CD4-positive, alpha-beta T cell treated with Interferon gamma for 1 hour (primary cell): ENCODE measurements at places on chromosomes 2 and 18.

DNA sequence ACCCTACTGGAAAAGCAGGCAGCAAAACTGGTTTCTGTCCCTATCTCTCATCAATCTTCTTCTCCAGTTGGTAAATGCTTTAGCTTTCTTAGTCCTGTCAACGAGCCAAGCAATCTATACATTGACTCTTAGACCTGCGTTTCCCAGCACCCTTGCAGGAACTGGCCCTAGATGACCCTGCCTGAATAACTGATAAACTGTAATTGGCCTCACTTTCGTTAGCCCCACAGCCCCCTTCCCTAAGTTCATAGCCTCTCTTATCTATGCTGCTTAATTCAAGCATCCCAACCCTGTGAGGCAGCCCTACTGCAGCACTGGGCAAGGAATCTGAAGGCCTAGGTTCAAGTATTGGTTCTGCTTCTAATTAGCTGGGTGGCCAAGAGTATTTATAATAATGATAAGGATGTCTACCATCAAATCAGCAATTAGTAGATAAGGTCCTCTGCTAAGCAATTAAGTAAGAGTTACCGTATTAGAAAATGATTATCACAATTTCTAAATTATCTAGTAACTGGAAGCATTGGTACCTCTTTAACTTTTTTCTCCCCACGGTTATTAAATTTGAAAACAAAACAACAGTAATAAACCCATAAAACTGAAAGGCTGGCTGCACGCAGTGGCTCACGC lies 86.4 kb upstream of the RMDN2 start:
- DNase-seq = no peak

- no peak for DNase-seq
Observed at GRCh38 chr2:233689501-233689900, 3.2 kb upstream of the UGT1A6 start.

DNA sequence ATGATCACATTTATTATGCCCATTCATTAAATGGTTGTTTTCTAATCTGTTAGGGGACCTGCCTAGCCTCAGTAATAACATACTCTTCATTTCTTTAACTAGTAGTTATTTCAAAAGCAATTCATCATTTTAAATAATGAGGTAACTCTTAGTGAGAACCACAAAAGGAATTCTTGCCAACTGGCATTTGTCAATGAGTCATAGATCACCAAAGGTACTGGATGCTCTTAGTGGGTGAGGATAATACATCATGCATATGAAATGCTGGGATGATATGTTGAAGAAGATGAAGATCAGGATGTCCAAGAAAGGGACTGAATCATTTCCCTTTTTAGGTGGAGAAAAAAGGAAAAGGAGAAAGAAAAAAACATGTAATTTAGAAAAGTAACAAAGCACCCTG lies 826.2 kb upstream of the DDX18 start:
- DNase-seq = no peak

- DNase-seq = no peak
Observed at GRCh38 chr2:132975193-132976105, 305.4 kb upstream of the LYPD1 start.

GRCh38 chr2:11477994-11478393 lies 12.0 kb upstream of the E2F6 start:
- peak; percentile 63 for DNase-seq

DNA sequence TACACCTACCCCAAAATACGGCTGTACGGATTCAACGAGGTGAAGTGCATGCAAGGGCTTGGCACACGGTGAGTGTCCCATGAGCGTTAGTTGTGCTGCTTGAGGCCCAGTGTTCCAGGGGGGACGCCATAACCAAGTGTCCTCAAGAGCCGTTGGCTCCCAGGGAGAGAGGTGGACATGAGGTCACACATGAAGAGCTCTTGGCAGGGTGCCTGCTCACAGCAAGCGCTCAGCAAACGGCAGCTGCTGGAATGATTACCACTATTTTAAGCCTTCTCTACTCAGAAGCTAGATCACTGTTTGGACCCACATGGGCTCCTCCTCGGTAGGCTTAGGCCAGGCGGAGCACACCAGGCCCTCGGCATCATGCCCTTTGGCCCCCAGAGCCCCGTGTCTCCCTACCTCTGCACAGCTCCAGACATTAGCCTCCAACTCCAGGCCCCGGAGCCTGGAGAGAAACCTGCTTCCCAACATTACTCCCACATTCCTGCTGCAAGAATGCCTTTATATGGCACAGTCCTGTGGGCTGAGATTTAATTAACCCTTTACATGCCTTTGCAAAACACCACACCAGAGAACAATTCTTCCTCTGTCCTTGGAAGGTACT lies 68.4 kb upstream of the PPP1CB start:
- no peak for DNase-seq

- DNase-seq = no peak
Observed at GRCh38 chr2:19525313-19525712, 166.9 kb upstream of the OSR1 start.

DNA sequence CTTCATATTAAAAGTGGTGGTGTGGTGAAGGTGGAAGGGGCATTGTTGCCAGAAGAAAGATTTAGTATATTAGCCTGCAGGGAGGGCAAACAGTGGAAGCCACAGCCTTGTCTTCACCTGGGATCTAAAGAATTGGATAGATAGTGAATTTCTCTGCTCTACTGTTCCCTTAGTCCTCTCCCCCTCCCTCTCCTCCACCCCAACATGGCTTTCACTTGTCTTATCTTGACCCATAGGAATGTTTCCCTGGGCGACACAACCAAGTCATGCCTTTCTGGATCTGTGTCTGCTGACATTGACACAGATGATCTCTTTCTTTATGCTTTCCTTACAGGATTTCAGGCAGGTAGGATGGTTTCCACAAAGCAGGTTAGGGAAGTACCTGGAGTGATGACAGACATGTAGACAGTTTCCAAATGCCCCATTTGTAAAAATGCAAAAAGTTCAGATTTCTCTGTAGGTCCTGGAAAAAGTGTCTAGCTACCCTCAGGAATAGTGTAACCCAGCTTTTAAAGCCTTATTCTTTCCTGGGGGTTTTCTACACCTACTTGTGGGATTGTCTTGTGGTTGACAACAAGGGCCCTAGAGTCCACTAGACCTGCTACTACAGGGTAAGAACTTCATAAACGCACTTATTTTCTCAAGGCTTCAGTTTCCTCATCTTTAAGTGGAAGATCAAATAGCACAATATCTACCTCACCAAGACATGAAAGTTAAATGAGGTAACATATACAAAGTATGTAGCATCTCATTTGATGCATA lies 184.2 kb upstream of the SP5 start:
- DNase-seq = no peak

- DNase-seq = no peak
Observed at GRCh38 chr2:28362991-28363521, 29.6 kb upstream of the FOSL2 start.

GRCh38 chr2:176297067-176297466 lies 27.8 kb downstream of the MTX2 start:
- no peak for DNase-seq

DNA sequence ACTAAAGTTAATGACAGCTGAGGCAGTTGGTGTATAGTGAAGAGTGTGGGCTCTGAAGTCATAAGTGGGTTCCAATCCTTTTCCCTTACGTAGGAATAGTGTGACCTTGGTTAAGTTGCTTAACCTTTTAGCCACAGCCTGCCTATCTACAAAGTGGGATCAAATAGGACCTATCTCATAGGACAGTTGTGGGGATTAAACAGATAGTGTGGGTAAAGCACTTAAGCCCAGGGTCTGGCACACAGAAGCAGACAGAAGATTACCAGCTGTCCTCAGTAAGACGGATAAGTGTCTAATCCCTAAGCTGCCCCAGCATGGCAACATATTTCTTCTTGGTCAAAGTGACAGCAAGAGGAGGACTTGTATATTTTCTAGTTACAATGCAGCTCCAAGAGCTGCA lies 28.2 kb downstream of the UBE2F start:
- DNase-seq = no peak

DNA sequence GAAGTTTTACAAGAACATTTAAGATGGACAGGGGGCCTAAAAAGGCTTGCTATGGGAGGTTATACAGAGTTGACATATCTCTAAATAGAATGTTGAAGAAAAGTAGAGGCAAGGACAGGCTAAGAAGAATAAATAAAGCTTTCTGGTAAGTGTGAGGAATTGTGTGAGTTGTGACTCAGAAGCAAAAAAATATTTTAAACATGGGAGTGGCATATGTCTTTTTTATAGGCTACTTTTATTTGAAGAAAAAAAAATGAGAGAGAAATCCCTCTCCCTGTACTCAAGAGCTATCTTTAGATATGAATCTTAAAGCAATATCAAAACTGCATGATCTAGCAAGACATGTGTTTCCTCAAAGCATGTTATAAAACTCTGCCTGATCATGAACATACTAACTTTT lies 41.1 kb downstream of the RAB3GAP1 start:
- no peak for DNase-seq

- no peak for DNase-seq
Observed at GRCh38 chr2:22795287-22795866, 589.6 kb upstream of the KLHL29 start.

- DNase-seq = no peak
Observed at GRCh38 chr2:240149943-240150784, 9.7 kb upstream of the OTOS start.

- DNase-seq = peak; percentile 38
Observed at GRCh38 chr2:226798422-226799210, 1.0 kb downstream of the IRS1 start.

- DNase-seq = no peak
Observed at GRCh38 chr2:108916796-108917421, 72.1 kb downstream of the EDAR start.

- DNase-seq = no peak
Observed at GRCh38 chr2:162556996-162557395, 213.1 kb downstream of the GCA start.

GRCh38 chr2:26892922-26893524 lies 45.1 kb downstream of the DPYSL5 start:
- DNase-seq = no peak

DNA sequence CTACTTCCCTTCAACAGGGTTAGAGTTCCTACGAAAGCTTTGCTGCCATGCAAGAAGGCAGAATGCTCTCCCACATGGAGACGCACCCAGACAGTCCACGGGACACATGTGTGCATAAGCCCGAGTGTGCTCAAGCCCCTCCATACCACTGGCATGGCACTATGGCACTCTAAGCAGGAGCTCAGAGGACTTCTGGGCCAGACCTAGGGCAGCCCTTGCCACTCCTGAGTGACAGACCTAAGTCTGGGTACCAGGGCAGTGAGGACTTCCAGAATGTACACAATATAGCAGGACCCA lies 11.4 kb upstream of the ARID5A start:
- no peak for DNase-seq

GRCh38 chr2:21001225-21001946 lies 42.5 kb downstream of the APOB start:
- no peak for DNase-seq

- no peak for DNase-seq
Observed at GRCh38 chr18:2223849-2224248, 347.5 kb downstream of the METTL4 start.

GRCh38 chr2:21676676-21677075 lies 552.9 kb downstream of the TDRD15 start:
- no peak for DNase-seq

DNA sequence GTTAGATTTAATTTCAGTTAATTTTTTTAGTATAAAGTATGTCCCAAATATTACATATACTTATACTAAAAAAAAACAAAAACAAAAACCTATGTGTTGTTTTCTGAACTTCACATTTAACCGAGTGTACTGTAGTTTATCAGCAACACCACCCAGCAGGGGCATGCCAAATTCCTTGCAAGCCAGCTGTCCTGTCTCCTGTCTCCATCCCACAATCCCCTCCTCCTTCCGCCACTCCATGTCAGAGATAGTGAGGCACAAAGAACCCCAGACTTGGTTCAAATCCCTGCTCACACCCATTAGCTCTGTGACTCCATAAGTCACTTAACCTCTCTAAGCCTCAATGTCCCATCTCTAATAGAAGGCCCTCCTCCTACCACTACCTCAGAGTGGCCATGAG lies 9.4 kb downstream of the CHST10 start:
- no peak for DNase-seq

GRCh38 chr2:236852977-236853374 lies 232.7 kb upstream of the COPS8 start:
- DNase-seq = no peak

GRCh38 chr2:233838726-233839446 lies 15.4 kb downstream of the HJURP start:
- no peak for DNase-seq

GRCh38 chr2:61439241-61440002 lies 31.5 kb downstream of the USP34 start:
- DNase-seq = no peak

GRCh38 chr18:55163550-55163949 lies 204.3 kb upstream of the CCDC68 start:
- DNase-seq = no peak

DNA sequence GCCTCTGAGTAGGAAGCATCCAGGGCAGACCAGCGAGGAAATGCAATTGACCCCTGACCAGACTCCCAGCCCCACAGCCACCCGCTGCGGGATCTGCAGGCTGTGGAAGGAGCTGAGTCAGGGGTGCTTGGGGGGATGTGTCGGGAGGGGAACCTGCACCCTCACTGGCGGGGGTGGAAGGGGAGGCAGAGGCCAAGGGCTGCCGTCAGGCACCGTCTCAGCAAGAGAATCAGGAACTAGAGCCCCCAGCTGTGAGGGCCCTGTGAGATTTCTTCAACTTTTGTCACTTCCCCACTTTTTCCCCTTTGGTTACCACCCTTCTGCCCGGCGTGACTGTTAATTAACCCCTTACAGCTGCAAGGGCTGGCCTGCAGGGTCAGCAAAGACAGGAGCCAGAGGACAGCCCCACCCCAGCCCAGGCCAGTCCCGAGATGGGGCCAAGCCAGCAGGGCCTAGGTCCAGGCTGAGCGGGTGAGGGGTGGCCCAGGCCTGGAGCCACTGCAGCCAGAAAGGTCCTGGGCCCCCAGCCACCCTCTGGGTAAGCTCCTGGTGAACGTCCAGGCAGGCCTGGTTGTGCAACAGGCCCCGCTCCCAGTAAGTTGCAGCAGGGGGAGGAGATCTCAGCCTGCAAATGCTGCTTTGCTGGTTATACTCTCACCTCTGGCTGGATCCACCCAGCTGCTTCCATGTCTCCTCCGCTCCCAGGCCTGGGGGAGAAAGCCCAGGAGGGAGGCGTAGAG lies 147.0 kb upstream of the ID2 start:
- peak; percentile 60 for DNase-seq

DNA sequence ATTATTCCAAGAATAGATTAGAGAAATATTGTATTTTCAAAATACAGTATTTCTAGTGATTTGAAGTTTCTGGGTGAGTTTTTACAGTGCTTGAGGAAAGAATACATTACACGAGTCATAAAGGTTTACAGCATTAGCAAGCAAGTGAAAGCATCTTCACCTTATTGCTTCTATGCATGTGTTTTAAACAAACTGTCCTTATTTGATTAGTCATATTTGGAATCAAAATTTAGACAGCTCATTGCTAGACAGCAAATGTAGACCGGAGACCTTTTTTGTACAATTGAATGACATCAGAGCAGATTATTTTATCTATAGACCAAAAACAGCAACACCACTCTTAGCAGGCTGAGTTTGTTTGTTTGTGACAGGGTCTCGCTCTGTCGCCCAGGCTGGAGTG lies 69.2 kb downstream of the FAM161A start:
- DNase-seq = no peak
